A549 (cell line): ENCODE measurements at places on chromosomes 11 and 22. TPM values are rescaled to one million over a fixed set of nuclear protein-coding genes. Genes with fewer than 3 reads are reported as not detected.

TSPAN18 gene
- polyA plus RNA-seq, result 4.5 to 5.8 TPM (median 4.8 TPM) in 3 replicates

B4GALNT4 gene
- polyA plus RNA-seq, result 20.4 to 28.0 TPM (median 27.5 TPM) in 3 replicates

- no peak for DNase-seq
These were observed 24.6 kb upstream of the P2RY2 start for GRCh38 chr11:73193251-73194033.

DNA sequence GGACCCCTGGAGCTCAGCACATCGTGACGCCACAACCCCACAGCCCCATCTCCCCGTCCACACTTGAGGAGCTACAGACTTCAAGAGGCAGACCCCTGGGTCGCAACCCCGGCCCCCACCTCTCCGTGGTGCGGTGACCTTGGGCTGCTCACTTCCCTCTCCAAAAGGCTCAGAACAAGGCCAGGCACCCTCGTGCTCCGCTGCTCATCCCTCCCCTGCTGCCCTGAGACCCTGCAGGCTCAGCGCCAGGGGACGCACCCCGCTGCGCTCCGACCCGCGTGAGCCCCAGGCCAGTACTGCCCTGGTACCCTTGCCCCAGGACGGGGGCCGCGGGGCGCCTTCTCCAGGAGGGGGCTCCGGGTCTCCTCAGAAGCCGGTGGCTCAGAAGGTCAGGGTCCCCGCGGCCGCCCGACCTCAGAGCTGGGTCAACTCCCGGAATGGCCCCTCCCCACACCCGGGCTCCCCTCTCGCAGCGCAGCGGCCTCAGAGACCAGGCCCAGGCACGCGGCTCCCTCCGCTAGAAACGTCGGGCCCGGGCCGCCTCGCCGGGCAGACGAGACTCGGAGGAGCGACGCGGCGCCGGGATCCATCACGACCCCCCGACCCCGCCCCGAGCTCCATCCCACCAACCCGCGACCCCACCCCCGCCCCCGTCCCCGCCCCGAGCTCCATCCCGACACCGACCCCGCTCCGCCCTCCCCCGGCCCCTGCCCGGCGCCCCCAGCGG lies 563 bp downstream of the GATD1 start:
- no peak for DNase-seq

DNA sequence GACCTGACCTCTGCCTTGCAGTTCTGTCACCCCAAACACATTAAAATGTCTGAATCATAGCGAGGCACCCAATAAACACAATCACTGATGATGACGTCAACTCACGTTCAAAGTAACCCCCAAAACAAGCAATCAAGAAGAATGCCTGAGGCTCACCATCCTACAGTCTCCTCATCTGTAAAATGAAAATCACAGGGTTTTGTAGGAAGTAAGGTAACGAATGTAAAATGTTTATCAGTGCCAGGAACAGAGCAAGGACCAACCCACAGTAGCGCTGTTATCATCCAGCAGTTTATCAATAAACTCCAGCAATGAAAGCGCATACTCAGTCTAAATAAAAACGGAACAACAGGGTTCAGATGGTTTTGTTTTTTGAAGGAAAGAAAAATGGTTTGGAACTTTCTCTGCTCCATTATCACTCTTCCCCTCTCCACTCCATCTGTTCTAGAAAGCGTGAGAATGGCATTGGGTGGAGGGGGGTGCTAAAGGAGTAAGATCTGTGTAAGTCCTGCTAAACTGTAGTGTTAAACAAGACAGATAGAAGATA lies 110.5 kb downstream of the MICAL3 start:
- no peak for DNase-seq

DNA sequence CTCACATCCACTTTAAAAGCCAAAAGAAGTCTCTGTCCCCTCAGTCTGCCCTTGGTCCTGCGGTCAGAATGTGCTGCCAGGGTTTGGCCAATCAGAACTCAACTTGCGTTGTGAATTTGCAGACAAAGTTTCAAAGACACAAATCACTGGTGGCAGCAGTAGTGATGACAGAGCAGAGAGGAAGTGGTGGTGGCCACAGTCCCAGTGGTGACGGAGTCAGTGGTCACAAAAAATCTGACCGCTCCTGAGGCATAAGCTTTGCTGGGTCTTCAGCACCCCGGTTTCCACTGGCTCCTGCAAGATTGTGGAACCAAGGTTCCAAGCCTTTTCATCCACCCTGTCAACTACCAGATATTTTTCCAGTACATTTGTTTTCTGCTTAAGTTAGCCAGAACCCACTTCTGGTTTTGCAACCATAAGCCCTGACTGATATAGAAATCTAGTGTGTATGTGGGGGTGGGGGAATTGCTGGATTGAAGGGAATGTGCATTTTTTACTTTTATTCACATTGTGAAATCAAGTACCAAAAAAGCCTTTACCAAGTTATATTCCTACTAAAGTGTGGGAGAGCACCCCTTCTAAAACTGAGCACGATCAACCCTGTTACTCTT lies 112.3 kb downstream of the TMPRSS5 start:
- DNase-seq, result no peak

DNA sequence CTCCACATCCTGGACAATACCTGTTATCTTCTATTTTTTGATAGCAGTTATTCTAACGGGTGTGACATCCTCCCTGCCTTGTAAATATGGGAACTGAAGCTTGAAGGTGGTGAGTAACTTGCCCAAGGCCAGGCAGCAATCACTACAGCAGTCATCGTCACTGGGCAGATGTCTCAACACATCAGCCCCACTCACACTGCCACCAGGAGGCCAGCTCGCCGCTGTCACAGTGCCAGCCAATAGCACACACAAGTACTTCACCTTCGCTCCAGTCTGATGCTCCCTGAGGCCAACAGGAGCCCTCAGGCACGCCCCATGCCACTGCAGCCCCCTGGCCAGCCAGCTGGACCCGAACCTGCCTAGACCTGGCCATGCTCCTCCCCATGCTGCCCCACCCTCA lies 4.9 kb upstream of the TTLL1 start:
- DNase-seq, result no peak

DNA sequence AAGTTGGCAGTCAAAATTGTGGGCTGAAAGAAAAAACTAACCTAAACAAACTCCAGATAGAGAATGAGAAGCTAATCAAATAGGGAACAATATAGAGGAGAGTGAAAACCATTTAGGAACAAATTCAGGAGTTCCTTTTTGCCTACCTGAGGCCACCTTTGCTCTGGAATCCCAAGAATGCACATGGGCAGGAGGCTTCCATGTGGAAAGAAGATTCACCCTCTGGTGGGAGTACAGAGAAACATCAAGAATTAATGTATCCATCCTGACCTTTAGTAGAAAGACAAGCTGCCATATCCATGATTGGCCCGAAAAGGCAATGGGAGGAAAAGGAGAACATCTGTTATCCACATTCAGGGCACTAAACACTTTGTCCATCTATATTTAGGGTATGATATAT lies 35.0 kb upstream of the MRGPRX1 start:
- no peak for DNase-seq

GRCh38 chr11:119580751-119581150 lies 148.2 kb downstream of the NECTIN1 start:
- no peak for DNase-seq

DNA sequence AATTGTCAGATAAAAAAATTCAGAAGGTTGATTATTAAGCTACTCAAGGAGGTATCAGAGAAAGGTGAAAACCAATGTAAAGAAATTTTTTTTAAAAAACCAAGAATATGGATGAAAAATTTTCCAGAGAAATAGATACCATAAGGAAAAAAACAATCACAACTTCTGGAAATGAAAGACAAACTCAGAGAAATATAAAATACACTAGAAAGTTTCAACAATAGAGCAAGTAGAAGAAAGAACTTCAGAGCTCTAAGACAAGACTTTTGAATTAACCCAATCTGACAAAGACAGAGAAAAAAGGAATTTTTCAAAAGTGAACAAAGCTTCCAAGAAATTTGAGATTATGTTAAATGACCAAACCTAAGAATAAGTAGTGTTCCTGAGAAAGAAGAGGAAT lies 62.9 kb upstream of the TEAD1 start:
- DNase-seq, result no peak

- no peak for DNase-seq
These were observed 10.8 kb upstream of the VSIG10L2 start for GRCh38 chr11:125935056-125935455.

- DNase-seq, result no peak
These were observed 3.3 kb downstream of the RTN4R start for GRCh38 chr22:20264614-20265452.

DNA sequence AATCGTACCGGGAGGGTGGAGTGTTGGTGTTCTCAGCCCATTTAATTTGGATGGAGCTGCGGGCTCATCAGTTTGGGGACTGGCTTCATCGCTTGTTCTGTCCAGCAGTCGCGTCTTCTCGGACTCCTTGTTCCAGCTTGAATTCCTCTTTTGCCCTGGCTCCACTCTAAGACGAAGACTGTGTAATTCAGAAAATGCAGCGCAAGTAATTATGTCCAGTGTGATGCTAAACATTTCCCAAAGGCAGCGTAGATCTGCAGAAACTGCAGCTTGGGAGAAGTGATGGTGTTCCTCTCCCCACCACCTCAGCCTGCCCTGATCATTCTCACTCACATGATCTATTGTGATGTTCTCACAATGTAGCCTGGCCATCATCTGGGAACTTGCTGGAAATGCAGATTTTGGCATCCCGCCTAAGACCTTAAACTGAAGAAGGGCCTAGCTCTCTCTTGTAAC lies 666 bp downstream of the SLC25A18 start:
- no peak for DNase-seq

- no peak for DNase-seq
These were observed 6.1 kb downstream of the ASCC2 start for GRCh38 chr22:29831958-29832357.

DNA sequence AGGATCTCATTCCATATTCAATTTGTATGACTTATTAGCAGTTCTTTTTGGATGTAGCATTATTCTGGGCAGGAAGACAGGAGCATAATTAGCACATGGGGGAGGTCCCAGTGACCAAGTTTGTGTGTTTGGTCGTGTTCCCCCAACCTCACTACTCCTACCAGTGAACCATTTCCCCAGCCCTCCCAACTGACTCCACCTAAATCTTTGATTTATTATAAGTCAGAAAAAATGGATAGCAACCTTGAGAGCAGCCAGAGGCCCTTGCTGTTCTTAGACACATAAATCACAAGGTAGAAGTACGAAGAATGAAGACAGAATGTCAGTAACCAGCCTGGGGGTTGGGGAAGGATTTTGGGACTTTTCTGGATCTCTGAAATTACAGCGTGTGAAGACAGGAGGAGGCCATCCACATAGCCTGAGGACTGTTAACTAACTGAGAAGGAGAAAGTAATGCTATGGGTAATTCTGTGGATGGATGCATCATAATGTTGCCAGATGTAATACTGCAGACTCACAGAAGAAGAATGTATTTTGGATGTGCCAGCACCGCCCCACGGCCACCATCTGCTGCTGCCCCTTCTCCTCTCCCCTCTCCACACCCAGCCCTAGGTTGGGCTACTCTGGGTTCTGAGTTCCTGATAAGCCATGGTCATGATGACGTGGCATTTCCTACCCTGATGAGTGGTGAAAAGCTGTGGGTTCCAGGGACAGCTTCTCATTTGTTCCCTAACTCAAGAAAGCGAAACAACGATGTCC lies 124.3 kb upstream of the TTC12 start:
- peak; percentile 7 for DNase-seq

- DNase-seq, result no peak
These were observed 55.3 kb downstream of the LRRC4C start for GRCh38 chr11:41404109-41404508.

GRCh38 chr22:21651521-21652009 lies 9.5 kb downstream of the SDF2L1 start:
- no peak for DNase-seq

GRCh38 chr22:39627865-39628562 lies 57.5 kb downstream of the CACNA1I start:
- no peak for DNase-seq

DNA sequence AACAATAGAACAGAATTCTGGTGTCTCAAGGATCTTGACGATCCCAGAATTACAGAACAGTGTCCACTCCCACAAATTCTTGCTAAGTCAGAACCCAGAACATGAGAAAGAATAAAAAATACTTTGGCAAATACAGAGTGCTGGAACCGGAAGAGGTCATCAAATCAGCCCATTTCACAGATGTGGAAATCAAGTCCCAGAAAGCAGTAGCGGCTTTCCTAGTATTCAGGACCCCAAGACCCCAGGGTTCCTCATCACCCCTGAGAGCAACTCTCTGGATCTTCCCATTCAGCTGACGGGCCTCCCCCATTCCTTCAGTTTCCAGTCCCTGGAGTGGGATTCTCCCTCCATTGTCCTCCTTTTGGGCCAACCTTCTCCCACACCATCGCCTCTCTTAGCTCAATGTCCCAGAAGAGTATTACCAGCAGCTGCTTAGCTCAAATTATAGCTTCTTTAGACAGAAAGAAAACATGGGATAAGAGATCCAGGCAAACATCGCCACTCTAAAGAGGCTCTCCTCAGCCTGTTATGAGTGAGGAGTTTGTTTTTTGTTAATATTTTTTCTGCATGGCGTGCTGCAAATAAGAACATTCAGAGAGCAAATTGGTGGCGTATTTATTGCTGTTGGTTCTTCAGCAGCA lies 268.3 kb downstream of the MN1 start:
- DNase-seq, result no peak

GRCh38 chr11:11218629-11218986 lies 134.4 kb downstream of the CSNK2A3 start:
- no peak for DNase-seq
